ENCODE measurements at places on chromosomes 13 and 19.

GRCh38 chr19:32189956-32190706 is 155.3 kb upstream of the ZNF507 start:
- DNase-seq, result no peak

- DNase-seq, result no peak
Measured at GRCh38 chr13:113304121-113304520, 7.1 kb downstream of the LAMP1 start.

DNA sequence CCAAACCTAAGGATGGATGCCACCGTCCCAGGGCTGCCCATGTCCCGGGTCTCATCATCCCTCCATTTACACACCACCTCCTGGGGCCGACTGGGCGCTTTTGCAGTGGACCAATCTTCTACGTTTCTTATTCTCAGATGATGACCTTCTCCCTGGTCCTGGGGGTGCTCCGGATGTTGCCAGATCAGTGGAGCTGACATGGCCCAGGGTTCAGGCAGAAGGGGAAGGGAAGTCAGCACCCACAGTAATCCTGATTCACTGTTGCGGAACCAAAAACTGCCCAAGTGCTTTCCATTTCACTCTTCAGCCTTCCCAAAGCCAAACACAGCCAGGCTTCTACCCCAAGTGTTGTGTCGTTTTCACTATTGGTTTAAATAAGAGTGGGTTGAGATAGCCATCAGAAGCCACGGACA is 29.8 kb downstream of the RAB20 start:
- DNase-seq, result no peak

- no peak for DNase-seq
Measured at GRCh38 chr13:55432814-55433213, 1707.9 kb upstream of the PRR20A start.

DNA sequence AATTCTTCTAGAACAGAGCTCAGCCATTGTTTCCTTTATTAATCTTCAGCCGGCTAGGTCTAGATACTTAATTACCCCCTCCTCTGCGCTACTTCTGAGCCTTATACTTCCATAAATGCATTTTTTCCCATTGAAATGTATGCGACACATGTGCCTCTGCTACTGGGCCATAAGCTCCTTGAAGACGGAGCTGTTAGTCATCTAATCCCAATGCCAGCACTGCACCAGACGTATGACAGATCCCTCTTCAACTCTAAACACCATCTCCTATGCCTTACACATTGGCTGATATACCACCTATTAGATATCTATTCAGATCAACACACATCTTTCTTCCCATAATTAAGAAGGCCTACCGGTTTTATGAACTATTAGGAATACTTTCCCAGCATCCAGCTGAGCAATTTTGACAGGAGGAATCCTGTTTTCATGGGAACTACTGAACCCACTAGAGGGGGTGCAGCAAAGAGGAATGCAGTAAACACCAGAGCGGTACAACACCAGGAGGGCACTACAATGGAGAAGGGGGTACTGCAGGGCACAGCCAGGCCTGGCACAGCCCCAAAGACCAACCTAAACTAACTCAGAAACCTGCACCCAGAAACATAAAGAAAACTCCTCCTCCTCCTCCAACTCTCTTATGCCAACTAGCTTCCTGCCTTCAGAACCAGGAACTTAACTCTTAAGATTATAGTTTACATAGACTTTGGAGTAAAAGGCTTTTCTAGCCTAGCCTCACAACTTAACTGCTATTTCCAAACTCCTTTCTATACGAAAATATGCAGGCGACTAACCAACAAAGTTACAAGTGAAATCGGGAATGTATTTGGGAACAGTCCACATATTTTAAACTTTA is 18.7 kb downstream of the STK24 start:
- DNase-seq, result no peak

Data from GM12891 (cell line).